Skeletal muscle tissue (tissue), 5 donors: ENCODE measurements at places on chromosomes 12 and 14. TPM values are rescaled to one million over a fixed set of nuclear protein-coding genes. Genes with fewer than 3 reads are reported as not detected.

Gene CMTM5
- 2.1 TPM for total RNA-seq

Gene GLT1D1
- total RNA-seq = 0.52 TPM

Gene DYNC1H1
- 211 TPM for total RNA-seq

Gene CLEC1A
- total RNA-seq = 1.0 TPM

Gene DNAH10
- total RNA-seq = under 0.01 TPM

Gene DBX2
- total RNA-seq = under 0.01 TPM

Gene SEC23A
- 126 TPM for total RNA-seq

Gene OASL
- not detected for total RNA-seq

Gene ARG2
- 1.0 TPM for total RNA-seq
